Left hindlimb (tissue), 1 donor: ENCODE measurements at places on chromosomes 7 and 10.

DNA sequence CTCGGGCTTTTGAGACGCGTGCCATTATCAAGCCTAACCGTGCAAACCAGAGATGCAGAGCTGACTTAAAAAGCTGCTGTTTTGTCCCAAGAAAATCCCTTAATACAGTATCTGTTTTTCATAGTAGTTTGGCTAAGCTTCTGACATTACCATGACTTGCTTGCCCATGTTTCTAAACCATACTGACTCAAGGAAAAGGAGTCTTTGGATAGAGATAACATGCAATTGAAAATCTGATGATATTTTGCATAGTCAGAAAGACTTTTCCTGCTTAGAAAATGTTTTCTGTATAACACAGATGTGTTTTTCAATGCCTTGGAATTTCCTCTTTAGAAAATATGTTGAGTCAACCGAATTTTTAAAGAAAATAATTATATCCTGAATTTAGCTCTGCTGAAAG is 21.5 kb upstream of the AKR1E2 start:
- no peak for DNase-seq

DNA sequence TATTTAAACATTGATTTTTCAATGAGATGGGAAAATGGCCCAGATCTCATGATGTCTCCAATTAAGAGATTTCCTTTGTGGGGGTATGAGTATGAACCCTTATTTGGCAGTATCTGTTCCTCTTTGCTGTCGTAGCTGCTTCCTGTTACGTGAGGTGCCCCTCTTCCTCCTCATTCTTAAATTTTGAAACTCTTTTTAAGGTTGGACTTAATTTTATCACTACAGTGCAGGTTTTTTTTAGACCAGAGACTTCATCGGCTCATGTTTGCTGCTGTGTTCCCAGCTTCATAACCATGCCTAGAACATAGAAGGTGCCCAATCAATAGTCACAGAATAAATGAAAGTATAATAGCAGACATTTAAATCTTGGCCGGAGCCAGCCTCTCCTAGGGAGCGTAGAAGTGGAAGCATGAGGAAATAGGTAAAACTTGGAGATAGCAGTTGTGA is 2.4 kb downstream of the MIOS start:
- no peak for DNase-seq

GRCh38 chr10:82240408-82240807 is 365.4 kb downstream of the NRG3 start:
- no peak for DNase-seq

- DNase-seq: no peak
Measured at GRCh38 chr10:68096913-68097516, 12.3 kb upstream of the MYPN start.

- no peak for DNase-seq
Measured at GRCh38 chr7:101869026-101869900, 51.8 kb downstream of the CUX1 start.
